Occipital lobe (tissue), 3 donors: ENCODE measurements at places on chromosomes 3 and 15. TPM values are rescaled to one million over a fixed set of nuclear protein-coding genes. Genes with fewer than 3 reads are reported as not detected.

ANKDD1A gene
- total RNA-seq: 15.6 TPM

PODXL2 gene
- total RNA-seq: 160 TPM

GXYLT2 gene
- 4.7 TPM for total RNA-seq

KLHL24 gene
- 299 TPM for total RNA-seq

PTPN23 gene
- total RNA-seq: 17.5 TPM

PP2D1 gene
- total RNA-seq: not detected

THAP10 gene
- 4.4 TPM for total RNA-seq

DNA sequence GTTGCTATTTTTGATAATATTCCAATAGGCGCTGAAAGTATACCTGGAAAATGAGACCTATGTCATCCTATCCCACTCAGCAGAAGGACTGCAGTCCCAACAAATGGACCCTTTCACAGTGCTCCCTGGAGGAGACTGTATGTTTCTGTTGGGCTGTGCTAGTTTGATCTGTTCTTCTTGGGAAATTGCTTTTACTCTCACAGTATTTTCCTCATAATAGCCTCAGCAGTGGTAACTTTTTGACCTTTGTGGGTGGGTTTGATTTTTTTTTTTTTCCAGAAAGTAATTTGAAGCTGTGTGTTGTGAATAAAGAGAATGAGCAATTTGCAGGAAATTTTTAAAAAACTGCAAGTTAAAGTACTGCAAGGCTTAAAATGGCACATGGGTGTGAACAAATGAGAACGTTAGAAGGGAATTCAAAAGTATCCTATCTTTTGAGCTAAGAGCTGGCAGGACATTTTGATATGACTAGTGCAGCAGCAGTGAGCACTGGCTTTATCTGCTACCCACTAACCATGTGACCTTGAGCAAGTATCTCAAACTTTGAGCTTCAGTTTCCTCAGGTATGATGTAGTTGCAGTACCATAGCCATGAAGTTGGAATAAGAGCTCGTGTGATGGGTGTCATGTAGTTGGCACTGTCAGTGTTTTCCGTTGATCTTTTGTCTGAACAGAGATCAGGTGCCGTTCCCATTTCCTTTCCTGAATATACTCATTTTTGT, 118.4 kb downstream of the ATG7 start:
- DNase-seq: no peak

GRCh38 chr3:98893740-98894139, 7.8 kb downstream of the DCBLD2 start:
- no peak for DNase-seq

DNA sequence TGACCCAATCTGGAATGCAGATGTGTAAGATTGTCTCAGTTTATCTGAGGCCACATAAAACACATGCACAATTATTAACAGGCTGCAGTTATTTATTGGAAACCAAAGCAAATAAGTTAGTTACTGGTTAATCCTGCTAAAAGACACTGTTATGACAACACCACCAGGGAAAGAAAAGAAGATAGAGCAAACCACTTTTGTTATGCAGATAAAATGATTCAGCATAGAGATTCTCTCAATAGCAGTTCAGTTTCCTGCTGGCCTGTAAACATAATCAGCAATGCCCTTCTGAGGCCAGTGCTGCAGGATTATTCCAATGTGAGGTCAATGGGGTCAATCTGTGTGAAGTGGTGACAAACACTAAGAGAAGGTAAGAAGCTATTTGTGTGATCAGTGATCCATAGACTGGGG, 244.4 kb downstream of the ZBTB20 start:
- DNase-seq: no peak

GRCh38 chr3:64272842-64273241, 47.6 kb upstream of the PRICKLE2 start:
- no peak for DNase-seq

GRCh38 chr15:87672309-87673288, 583.9 kb downstream of the NTRK3 start:
- DNase-seq: peak; percentile 5

DNA sequence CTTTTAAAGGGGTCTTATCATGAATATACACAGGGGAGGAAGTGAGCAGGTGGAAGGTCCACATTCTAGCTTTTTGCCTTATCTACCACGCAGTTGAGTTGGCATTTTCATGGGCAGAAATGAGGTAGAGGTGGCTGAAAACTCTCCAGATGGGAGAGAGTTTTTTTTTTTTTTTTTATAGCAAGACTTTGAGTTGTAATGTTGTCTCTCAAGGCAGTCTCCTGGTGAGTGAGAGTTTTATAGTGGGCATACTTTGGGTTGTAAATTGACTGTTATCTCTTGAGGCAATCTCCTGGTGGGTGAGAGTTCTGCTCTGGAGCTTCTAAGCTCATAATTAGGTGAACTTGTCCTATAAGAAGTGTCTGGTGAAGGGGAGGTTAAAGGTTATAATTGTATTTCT, 191.7 kb upstream of the NAALADL2 start:
- no peak for DNase-seq

DNA sequence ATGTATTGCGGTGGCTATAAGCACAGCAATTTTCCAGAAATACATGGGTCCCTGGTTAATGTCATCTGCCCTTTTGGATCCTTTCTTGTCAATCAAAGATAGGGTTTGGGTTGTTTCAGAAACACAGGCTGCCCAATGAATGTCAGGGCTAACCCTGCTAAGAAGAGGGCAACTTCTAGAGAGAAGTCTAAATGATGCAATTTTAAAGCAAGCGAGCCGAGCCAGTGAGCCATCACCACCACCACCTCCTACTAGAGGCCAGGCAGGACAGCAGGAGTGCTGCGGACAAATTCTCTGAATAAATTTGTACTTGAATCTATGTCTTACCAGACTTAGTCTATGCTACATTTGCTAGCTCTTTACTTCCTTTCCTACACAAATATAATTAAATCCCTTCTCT, 248.4 kb downstream of the CTNNB1 start:
- no peak for DNase-seq

DNA sequence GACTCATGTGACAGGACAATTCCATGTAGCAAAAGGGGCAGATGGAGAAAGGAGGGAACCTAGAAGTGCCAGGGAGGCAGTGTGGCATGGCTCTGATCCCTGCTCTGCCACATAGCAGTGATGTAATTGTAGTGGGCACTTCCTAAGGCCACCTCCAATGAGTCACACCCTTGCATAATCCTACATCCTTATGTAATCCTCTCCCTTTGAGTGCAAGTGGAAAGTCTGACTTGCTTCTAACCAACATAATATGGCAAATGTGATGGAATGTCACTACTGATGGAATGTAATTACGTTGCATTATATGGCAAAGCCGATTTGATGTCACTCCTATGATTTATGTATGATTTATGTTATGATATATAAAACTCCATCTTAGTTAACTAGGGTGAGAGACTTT, 72.9 kb upstream of the ATP2C1 start:
- DNase-seq: peak; percentile 19

- no peak for DNase-seq
These were observed 4.1 kb upstream of the HDAC11 start for GRCh38 chr3:13475871-13476590.

- DNase-seq: no peak
These were observed 151.2 kb downstream of the FOXP1 start for GRCh38 chr3:71432044-71432975.

DNA sequence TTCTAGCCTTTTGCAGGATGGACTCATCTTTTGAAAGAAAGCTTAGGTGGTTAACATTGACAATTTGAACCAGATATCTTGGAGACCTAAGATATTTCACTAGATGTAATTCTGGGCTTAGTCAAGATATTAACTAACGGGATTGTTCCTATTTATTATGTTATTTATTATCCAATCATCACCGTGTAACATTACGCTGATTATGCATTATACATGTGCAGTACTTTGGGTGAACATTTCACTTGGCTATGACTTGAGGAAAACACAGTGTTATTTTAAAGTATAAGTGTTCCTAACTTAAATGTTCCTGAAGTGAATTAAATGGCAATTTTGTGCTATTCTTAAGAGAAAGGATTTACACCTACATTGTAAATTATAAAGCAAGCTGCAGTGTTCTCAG, 574.5 kb upstream of the KCNMB2 start:
- no peak for DNase-seq
